Activated naive CD4-positive, alpha-beta T cell treated with anti-CD3 and anti-CD28 coated beads for 36 hours (primary cell): ENCODE measurements at places on chromosomes 11 and 22.

DNA sequence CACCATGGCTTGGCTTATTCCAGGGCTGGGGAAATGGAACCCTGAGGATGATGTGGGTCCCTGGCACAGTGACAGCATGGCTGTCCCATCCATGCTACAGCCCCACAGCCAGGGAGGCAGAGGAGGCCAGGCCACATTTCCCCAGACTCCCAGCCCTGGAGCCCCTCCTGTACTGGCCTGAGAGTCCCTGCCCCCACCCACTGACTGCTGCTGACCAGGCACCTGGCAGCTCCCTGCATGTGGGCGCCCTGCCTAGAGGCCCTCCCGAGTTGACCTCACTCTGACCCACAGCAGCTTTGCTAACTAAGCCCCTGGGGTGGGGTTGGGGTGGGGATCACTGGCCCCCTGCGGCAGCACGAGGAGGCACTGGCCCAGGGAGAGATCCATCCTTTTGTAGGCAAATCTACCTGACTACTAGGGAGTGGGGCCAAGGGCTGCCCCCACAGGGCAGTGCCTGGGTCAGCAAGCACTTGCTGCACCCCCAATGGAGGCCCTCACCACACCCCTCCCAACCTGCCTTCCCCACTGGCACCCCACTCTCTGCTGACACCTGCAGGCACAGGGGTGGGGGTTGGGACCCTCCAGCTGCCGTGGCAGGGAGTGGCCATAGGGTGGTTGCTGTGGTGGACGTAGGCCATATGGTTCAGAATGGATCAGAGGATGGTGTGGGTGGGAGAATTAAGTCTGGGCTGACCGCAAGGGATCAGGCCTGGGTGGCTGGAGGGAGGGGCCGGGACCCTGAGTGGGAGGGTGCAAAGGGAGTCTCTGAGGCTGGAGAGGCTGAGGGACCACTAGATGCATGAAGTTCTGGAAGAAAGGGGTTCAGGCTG lies 17.4 kb downstream of the ARVCF start:
- no peaks in the 10 kb centered on the region for H3K27me3 ChIP-seq
- no peak for DNase-seq
- H3K27ac ChIP-seq, result no peak overlapping the region
- H3K4me3 ChIP-seq, result no peak overlapping the region

DNA sequence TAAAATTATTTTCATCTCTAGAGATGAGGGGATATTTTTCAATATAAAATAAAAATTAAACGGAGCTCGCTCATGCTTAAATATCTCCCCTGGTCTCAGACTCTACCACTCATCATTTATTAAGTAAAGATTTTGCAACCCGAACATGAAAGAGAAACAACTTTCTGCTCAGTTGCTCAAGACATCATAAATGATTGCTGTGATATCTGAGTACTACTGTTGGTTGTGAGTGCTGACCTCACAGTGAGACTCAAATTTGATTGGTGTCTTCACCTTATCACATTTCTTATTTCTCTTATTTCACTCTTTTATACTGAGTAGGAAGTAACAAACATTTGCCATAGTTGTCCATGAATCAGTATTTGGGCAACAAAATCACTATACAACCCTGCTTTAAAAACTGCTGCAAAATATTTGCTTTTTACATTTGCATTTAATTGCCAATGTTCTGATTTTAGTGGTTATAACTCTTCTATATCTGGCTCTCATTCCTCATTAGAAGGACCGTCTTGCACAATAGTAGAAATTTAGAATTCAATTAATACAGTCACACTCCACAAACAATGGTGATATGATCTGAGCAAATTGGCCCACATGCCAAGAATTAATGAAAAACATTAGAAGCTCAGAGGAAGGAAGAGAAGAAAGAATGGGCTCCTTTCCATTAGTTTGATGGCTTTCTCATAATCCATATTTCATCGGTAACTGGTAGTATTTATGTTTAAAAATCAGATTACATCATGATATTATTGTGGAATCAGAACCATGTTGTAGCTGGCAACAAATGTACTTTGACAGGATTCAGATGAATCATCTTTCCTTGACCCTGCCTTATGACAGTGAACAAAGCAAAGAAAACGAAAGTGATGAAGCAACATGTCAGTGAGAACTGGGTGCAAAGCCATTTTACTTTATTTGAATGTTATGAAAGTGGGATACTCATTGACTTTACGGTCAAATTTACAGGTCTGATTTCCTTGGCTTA lies 973.6 kb upstream of the TENM4 start:
- DNase-seq, result no peak
- H3K4me3 ChIP-seq, result no peak overlapping the region
- no peak overlapping the region for H3K27ac ChIP-seq
- H3K27me3 ChIP-seq, result no peaks in the 10 kb centered on the region

- no peaks in the 10 kb centered on the region for H3K4me1 ChIP-seq
- no peaks in the 10 kb centered on the region for H3K36me3 ChIP-seq
- peaks cover 3% of the 10 kb centered on the region for H3K27me3 ChIP-seq
- no peak overlapping the region for H3K4me3 ChIP-seq
These were observed 122.9 kb downstream of the MPPED2 start for GRCh38 chr11:30463266-30463665.

GRCh38 chr11:94030059-94030458 lies 8.9 kb downstream of the HEPHL1 start:
- no peaks in the 10 kb centered on the region for H3K4me1 ChIP-seq
- peaks cover 9% of the 10 kb centered on the region for H3K27me3 ChIP-seq
- H3K4me3 ChIP-seq, result no peak overlapping the region

DNA sequence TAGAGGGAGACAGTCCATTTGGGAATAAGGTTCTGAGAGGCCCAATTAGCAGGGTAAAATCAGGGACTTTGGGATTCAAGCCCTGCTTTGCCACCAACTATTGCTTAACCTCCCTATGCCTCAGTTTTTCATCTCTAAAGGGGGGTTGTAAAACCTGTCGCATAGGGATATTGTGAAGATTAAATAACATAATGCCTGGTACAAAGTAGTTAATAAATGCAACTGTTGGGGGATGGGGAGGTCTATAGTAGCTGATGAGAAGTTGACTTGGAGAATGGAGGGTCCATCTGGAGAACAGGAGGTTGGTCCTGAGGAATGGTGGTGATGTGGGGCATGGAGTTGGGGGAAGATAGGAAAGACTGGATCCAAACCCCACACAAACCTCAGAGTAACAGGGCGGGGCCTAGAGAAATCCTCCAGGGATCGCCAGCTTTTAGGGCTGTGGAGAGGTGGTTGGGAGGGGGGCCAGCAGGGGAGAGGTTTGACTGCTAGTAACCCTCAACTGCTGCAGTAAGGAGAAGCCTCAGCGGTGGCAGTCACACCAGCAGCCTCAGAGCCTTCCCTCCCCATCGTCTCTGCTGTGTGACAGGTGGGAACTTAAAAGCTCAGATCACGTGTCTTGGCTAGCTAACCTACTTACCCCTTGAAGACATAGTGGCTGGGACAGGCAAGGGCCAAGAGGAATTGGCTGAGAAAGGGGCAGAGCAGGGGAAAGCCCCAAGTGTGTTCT lies 1.1 kb upstream of the ABCG4 start:
- DNase-seq, result no peak
- H3K4me3 ChIP-seq, result peak overlapping the region; percentile 71
- peaks cover 38% of the 10 kb centered on the region for H3K27me3 ChIP-seq
- H3K36me3 ChIP-seq, result no peaks in the 10 kb centered on the region

GRCh38 chr11:87970762-87971161 lies 204.5 kb downstream of the RAB38 start:
- no peaks in the 10 kb centered on the region for H3K27me3 ChIP-seq
- DNase-seq, result no peak
- no peaks in the 10 kb centered on the region for H3K4me1 ChIP-seq
- no peaks in the 10 kb centered on the region for H3K36me3 ChIP-seq
